CD4-positive, alpha-beta T cell (primary cell): ENCODE measurements at places on chromosomes 13 and 19.

- no peaks in the 10 kb centered on the region for H3K27me3 ChIP-seq
- no peaks in the 10 kb centered on the region for H3K36me3 ChIP-seq
- no peak overlapping the region for H3K4me3 ChIP-seq
- no peaks in the 10 kb centered on the region for H3K4me1 ChIP-seq
Observed at GRCh38 chr13:79919091-79919490, 421.8 kb downstream of the SPRY2 start.

- H3K4me3 ChIP-seq, result no peak overlapping the region
- no peak overlapping the region for H3K27ac ChIP-seq
- no peaks in the 10 kb centered on the region for H3K27me3 ChIP-seq
- H3K36me3 ChIP-seq, result no peaks in the 10 kb centered on the region
Observed at GRCh38 chr19:56810260-56810659, 30.3 kb downstream of the PEG3 start.

DNA sequence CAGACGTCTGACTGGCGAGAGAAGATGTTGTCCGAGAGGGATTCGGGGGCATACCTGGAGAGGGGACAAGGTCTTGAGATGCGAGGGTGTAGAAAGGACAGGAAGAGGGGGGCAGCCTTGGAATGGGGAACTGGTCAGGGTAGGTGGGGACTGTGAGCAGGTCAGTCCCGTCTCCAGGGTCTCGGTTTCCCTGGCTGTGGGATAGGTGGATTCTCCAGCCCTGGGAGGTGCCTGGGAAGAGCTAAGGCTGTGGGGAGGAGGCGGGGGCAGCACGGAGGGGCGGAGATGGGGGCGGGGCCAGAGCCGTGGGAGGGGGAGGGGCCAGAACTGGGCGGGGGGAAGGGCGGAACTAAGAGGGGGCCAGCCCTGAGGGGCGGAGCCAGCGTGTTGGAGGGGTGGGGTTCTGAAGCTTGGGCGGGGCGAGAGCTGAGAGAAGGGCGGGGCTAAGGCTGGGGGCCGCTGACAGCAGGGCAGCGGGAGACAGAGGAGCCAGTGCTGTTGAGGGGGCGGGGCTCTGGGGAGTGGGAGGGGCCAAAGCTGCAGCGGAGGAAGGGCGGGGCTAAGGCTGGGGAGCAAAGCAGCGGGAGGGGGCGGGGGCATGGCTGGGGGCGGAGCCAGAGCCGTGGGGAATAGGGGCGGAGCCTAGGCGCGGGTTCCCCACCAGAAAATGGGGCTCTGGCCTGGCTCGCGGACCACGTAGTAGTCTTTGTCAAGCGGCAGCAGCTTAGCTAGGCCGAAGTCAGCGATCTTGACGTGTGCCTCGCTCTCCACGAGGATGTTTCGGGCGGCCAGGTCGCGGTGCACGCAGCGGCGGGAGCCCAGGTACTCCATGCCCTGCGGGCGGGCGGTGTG is 9.5 kb upstream of the INSL3 start:
- H3K36me3 ChIP-seq, result peaks cover 88% of the 10 kb centered on the region
- H3K4me1 ChIP-seq, result peaks cover 21% of the 10 kb centered on the region
- no peak for DNase-seq
- H3K27me3 ChIP-seq, result no peaks in the 10 kb centered on the region
- no peak overlapping the region for H3K27ac ChIP-seq
- no peak overlapping the region for H3K4me3 ChIP-seq

- peaks cover 18% of the 10 kb centered on the region for H3K4me1 ChIP-seq
- H3K27me3 ChIP-seq, result no peaks in the 10 kb centered on the region
- no peak for DNase-seq
- H3K36me3 ChIP-seq, result peaks cover 4% of the 10 kb centered on the region
Observed at GRCh38 chr19:36379510-36379819, 464 bp upstream of the ZFP14 start.

GRCh38 chr19:18905513-18906236 is 9.7 kb upstream of the CERS1 start:
- no peak overlapping the region for H3K27ac ChIP-seq
- no peaks in the 10 kb centered on the region for H3K4me1 ChIP-seq
- no peak overlapping the region for H3K4me3 ChIP-seq
- H3K27me3 ChIP-seq, result no peaks in the 10 kb centered on the region
- peaks cover 73% of the 10 kb centered on the region for H3K36me3 ChIP-seq

DNA sequence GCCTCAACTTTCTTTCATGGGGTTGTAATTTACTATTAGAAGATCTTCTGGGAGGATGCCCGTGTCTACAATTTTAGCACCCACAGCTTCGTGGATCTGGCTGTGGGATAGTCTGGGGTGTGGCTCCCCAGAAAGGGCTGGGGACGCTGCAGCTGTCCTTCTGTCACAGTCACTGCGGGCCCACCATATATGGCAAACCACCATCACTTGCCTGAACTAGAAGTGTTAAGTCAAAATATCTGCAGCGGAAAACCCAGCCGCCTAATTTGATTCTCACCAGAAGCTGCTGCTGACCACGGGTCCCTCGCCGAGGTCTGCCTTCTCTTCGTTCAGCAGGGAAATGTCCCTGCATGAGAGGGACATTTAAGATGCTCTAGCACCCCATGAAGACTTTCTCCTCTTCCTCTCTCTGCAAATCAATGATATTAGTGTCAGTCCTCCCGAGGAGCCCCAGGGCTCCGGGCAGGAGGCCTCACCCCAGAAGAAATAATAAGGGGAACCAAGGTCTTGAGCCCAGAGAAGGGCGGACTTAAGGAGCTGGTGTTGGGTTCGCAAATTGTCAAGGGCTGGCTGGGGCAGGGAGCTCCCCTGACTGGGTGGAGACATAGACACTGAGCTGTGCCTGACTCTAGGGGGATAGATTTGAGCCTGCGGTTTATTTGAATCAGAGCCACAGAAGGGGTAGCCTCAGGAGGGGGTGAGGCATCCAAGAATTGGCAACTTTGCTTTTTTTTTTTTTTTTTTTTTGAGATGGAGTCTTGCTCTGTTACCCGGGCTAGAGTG is 3.0 kb upstream of the MATK start:
- DNase-seq, result no peak
- no peaks in the 10 kb centered on the region for H3K36me3 ChIP-seq
- peaks cover 21% of the 10 kb centered on the region for H3K4me1 ChIP-seq

DNA sequence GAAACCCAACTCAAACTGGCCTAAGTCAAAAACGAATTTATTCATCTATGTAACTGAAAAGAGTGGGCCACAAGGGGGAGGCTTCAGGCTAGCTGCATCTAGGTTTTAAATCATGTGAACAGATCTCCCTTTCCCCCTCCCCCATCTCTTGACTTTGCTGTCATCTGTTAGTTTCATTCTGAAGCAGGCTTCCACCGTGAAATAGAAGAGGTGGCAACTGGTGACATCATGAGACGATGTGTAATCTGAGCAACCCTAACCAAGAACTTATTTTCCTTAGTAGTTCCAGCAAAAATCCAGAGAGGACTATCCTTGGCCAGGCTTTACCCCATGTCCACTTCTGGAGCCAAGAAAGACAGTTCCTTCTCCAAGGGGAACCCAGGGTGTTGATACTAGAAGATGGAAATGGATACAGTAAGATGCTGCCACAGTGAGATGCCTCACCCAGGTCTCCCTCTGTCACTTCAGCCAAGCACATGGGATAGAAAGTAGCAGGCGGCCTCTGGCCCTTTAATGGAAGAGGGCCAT is 9.4 kb downstream of the SAMD4B start:
- no peak for DNase-seq
- no peaks in the 10 kb centered on the region for H3K27me3 ChIP-seq
- peaks cover 49% of the 10 kb centered on the region for H3K36me3 ChIP-seq
- no peak overlapping the region for H3K4me3 ChIP-seq
- no peaks in the 10 kb centered on the region for H3K4me1 ChIP-seq

- no peaks in the 10 kb centered on the region for H3K27me3 ChIP-seq
- H3K36me3 ChIP-seq, result peaks cover 10% of the 10 kb centered on the region
- H3K4me1 ChIP-seq, result peaks cover 99% of the 10 kb centered on the region
- no peak for DNase-seq
- peak overlapping the region; percentile 82 for H3K27ac ChIP-seq
- peak overlapping the region; percentile 17 for H3K4me3 ChIP-seq
Observed at GRCh38 chr19:18495204-18495911, 26.5 kb downstream of the ELL start.

DNA sequence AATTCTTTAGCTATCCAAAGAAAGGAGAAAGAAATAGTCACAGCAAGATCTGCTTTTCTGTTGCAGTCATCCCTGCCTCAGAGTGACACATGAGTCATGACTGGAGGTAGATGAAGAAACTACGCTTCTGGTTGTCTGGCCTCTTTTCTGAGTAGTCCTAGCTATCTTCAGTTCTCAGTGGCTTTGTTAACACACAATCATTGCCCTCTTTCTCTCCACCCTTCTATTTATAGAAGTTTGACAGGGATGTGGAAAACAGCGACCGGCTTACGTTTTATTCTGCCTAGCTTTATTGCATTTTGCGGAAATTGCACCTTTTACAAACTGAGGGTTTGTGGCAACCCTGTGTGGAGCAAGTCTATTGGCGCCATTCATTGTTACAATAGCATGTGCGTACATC is 26.7 kb downstream of the SPATA13 start:
- no peak overlapping the region for H3K27ac ChIP-seq
- H3K4me3 ChIP-seq, result no peak overlapping the region
- DNase-seq, result peak; percentile 14

- H3K4me3 ChIP-seq, result no peak overlapping the region
- H3K4me1 ChIP-seq, result no peaks in the 10 kb centered on the region
- H3K36me3 ChIP-seq, result no peaks in the 10 kb centered on the region
- H3K27me3 ChIP-seq, result no peaks in the 10 kb centered on the region
Observed at GRCh38 chr13:59301174-59301567, 862.6 kb downstream of the DIAPH3 start.

- no peaks in the 10 kb centered on the region for H3K4me1 ChIP-seq
- H3K27ac ChIP-seq, result no peak within 1 kb of the TSS
- no peak within 1 kb of the TSS for H3K4me3 ChIP-seq
- H3K27me3 ChIP-seq, result no peaks in the 10 kb centered on the region
Observed at GRCh38 chr19:41114132-41114531, at the start of gene CYP2F1. CYP2F1 (plus strand) TSS chr19:41114432; CDS start chr19:41116189, 1,757 bp downstream.
